Calu3 (cell line): ENCODE measurements at places on chromosomes 6 and 20. TPM values are rescaled to one million over a fixed set of nuclear protein-coding genes. Genes with fewer than 3 reads are reported as not detected.

EPB41L1 gene
- total RNA-seq: 121 and 184 TPM in 2 replicates

TMEM200A gene
- not detected in 2 replicates for total RNA-seq

CD93 gene
- not detected in 2 replicates for total RNA-seq

GRCh38 chr6:39476151-39476550 is 153.6 kb upstream of the KCNK16 start:
- no peak overlapping the region for H3K27ac ChIP-seq
- no peak overlapping the region for H3K4me3 ChIP-seq
- no peak for DNase-seq
- peaks cover 24% of the 10 kb centered on the region for H3K27me3 ChIP-seq
- H3K36me3 ChIP-seq: no peaks in the 10 kb centered on the region

- H3K4me3 ChIP-seq: no peak overlapping the region
- peaks cover 100% of the 10 kb centered on the region for H3K27me3 ChIP-seq
- DNase-seq: no peak
- H3K27ac ChIP-seq: no peak overlapping the region
- no peaks in the 10 kb centered on the region for H3K36me3 ChIP-seq
- peaks cover 9% of the 10 kb centered on the region for H3K4me1 ChIP-seq
These were observed 64.2 kb downstream of the RPP21 start for GRCh38 chr6:30409184-30409583.

DNA sequence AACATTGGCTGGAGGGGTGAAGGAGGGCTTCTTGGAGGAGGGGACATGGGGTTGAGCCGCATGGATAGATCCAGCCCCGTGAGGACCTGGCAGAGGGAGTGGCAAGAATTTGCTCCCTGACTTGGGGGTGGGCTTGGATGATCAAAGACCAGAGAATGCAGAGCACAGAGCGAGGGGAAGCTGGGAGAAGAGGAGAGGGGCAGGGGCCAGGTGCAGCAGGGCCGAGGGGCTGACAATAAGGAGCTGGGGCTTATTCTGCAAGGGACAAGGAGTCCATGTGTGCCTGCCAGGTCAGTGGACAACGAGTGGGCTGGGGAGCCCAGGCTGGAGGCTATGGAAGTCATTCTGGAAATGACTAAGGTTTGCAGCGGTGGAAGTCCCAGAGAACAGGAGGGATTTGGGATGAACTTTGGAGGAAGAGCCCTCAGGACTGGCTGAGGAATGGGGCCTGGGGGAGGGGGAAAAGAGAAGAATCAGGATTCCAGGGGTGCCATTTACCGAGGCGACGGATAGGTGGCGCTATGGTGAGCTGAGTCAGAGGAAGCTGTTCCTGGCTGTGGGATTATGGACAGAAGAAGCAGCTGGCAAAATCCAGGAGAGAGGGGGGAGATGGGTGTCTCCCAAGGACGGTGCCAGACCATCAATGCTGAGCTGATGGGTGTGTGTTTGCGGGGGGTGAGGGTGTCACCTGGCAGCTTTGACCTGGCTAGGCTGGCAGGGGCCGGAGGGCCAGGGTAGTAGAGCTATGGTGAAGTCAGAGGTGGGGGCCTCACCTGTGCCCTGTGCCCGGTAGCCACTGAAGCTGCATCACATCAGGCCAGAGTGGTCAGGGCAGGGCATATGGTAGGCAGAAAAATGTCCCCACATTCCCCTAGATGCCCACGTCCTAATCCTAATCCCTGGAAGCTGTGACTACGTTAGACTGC is 7.8 kb downstream of the KCNG1 start:
- peak; percentile 84 for DNase-seq
- H3K27ac ChIP-seq: no peak overlapping the region
- peaks cover 11% of the 10 kb centered on the region for H3K4me1 ChIP-seq
- peaks cover 26% of the 10 kb centered on the region for H3K27me3 ChIP-seq

DNA sequence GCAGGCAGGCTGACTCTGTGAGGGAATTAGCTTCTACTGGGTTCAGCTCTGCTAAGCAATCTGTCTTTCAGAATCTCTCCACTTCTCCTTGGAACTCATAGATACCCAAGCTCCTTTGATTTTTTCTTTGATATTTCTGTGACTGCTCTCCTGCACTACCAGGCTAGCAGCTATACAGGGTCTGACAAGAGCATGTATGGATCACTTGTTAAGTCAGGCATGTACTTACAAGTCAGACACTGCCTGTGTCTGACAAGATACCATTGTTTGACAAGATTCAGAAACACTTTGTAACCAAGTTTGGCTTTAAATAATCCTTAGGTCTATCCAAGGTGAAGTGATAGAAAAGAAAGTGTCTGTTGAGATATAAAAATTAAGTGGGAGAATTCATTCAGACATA is 79.5 kb downstream of the SESN1 start:
- no peak for DNase-seq
- H3K4me1 ChIP-seq: peaks cover 5% of the 10 kb centered on the region
- peaks cover 1% of the 10 kb centered on the region for H3K36me3 ChIP-seq
- no peaks in the 10 kb centered on the region for H3K27me3 ChIP-seq
- no peak overlapping the region for H3K27ac ChIP-seq

DNA sequence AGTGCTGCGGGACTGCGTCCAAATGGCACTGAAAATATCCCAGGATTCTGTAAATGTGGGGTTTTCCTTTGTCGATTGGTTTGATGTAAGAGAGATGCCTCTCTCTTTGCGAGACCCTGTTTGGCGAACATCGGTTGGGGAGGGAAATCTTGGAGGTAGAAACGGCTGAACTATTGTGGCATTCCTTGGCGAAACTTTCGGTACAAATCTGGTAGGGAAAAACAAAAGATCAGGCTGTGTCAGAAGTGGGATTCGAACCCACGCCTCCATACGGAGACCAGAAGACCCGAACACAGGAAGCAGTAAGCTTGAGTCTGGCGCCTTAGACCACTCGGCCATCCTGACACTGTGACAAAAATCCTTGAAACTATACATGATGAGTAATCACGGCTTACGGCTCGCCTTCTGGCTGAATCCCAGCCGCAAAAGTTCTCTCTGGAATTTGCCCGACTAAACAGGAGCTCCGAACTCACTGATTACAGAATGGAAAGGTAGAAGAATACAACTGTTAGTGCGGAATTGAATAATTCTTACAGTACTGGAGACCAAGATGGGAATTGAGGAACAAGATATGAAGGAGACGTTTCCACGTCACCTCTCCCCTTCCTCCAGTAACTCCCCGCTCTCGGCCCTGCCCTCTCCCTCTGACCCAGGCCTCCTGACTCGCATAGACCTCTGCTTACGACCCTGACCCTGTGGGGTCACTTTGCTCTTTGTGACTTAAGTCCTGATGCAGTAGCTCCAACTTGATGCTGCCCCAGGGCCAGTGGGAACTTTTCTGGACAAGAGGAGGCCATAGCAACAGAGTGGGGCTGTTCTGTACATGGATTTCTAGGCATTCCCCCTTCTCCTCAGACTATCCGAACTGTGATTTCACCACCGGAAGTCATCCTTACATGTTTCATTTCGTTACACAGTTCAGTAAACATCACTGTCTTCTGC is 132.8 kb upstream of the ZNF184 start:
- H3K4me1 ChIP-seq: peaks cover 28% of the 10 kb centered on the region
- peak; percentile 86 for DNase-seq
- peak overlapping the region; percentile 77 for H3K4me3 ChIP-seq
- H3K27ac ChIP-seq: peak overlapping the region; percentile 91
- H3K27me3 ChIP-seq: no peaks in the 10 kb centered on the region

DNA sequence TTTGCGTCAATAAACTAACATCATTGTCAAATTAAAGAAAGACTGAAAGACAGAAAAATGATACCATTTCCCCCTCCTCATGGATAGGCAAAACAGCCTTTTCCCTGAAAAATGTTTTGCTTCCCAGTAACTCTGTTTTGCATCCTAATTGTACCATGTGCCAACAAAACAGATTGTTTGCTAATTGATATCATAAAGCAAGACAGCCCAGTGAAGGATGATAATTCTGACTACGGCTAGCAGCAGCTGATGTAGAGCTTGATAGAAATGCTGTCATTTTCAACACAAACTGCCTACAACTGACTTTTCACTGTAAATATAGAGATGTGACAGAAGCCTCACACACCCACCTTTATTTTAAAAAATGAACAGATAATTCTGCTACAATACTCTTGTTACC is 1061.6 kb downstream of the HACE1 start:
- H3K27ac ChIP-seq: no peak overlapping the region
- H3K4me3 ChIP-seq: no peak overlapping the region
- no peaks in the 10 kb centered on the region for H3K4me1 ChIP-seq

DNA sequence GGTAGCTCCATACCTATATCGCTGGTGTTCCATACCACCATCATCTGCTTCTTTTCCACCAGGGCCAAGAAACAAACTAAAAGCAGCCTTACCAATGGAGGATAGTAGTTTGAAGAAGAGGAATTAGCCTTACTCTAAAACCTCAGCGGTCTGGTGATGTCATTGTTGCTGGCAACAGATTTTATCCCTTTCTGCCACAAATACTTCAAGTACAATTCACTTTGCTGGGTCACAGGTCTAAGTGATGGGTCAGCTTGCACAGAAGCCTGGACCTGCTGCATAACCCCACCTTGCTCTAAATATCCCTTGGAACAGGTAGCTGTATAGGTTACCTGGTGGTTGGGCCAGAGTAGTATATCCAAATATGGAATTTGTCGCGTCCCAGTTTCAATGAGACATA is 53.2 kb upstream of the THEMIS start:
- H3K27me3 ChIP-seq: no peaks in the 10 kb centered on the region
- no peak overlapping the region for H3K4me3 ChIP-seq

DNA sequence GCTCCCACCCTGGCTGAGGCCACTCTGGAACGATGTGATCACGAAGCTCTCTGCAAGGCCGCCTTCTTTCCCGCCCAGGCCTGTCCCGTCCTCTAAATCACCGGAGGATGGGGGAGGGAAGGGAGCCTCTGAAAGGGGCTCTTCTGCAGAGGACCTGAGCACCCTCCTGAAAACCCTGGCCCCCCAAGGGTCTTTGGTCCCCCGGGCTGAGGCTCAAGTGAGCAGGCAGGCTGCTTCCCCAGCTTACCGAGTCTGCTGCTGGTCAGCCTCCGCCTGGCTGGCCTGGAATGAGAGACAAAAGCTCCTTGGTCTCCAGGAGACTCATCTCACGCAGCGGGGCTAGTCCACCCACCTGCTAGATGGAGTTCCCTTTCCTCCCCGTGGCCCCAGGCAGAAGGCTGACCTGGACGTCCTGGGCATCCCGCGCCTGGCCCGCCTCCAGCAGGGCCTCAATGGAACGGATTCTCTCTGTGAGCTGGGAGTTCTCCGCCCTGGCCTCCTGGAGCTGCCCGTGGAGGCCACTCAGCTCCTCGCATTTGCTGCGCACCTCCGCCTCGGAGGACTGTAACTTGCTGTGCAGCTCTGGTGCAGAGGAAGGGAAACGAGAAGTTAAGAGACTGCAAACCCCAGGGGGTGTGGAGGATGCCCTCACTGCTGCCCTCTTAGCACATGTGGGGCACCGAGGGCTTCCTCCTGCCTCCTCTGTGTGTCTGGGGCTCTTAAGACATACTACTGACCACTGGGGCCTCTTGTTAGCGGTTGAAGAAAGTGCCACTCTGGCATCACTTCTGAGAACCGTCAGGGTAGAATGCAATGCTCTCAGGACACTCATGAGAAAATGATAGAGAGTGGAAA is 54.7 kb downstream of the RRBP1 start:
- DNase-seq: no peak
- H3K36me3 ChIP-seq: peaks cover 15% of the 10 kb centered on the region
- H3K27me3 ChIP-seq: no peaks in the 10 kb centered on the region
- H3K4me1 ChIP-seq: no peaks in the 10 kb centered on the region
- H3K4me3 ChIP-seq: no peak overlapping the region

- no peaks in the 10 kb centered on the region for H3K27me3 ChIP-seq
- DNase-seq: peak; percentile 53
- H3K36me3 ChIP-seq: peaks cover 23% of the 10 kb centered on the region
- H3K4me1 ChIP-seq: no peaks in the 10 kb centered on the region
These were observed 181.2 kb upstream of the SHLD1 start for GRCh38 chr20:5569021-5569420.

DNA sequence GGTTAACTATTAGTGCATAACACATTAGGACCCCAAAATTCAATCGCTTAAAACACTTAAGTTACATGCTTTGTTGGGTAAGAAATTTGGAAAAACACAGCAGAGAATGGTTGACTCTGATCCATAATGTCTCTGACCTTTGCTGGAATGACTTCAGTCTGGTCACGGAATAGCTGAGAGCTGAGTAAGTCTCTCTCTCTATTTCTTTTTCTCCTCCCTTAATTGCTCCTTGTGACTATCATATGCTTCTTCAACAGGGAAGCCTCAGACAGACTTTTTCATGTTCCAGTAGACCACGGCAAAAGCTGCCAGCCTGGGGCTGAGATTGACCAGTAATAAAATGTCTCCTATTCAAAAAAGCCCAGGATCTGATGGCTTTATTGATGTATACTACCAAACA is 4.8 kb downstream of the OR12D1 start:
- H3K27me3 ChIP-seq: no peaks in the 10 kb centered on the region
- H3K27ac ChIP-seq: no peak overlapping the region
- H3K4me3 ChIP-seq: no peak overlapping the region

DNA sequence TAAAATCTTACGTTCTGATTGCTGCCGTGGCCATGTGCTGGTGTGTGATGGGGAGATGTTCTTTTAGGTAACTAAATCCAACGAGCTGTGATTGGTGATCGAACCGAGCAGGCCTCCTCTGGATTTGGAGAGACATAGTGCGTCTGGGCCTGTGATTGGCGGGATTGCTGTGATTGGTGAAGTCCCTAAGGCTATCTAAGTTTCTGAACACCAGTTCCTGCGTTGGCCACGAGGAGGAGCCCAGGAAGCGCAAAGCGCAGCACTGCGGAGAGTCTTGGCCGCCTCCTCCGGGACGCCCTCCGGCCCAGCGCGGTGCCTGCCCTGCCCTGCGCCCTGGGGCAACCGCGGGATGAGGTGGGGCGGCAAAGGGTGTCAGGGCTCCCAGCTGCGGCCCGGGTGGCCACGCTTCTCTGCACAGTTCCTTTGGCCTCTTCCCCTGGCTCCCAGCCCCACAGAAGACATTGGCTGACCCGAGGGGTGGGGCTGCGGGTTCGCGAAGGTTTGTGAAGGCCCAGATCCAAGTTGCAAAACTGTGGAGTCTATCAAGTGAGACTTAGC is 33.0 kb downstream of the HNF4A start:
- peaks cover 10% of the 10 kb centered on the region for H3K36me3 ChIP-seq
- H3K4me1 ChIP-seq: peaks cover 14% of the 10 kb centered on the region
- H3K27me3 ChIP-seq: no peaks in the 10 kb centered on the region
- H3K27ac ChIP-seq: no peak overlapping the region
- peak; percentile 87 for DNase-seq

DNA sequence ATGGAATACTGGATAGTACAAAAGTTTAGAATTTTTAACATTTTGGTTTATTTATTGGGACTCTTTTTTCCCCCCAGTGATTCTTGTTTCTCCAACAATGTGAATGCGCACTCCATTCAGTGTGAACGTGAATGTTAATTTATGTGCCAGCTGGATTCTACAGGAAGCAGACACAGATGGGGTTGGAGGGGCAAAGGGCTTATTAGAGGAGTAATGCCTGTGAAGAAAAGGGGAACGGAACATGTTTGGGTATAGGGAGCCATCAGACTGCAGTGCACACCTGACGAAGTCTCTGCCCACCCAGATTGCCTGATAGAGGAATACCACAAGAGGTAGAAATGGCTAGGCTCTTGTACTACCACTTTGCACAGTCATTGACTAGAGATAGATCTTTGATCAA is 48.2 kb downstream of the PTPRA start:
- H3K4me1 ChIP-seq: peaks cover 19% of the 10 kb centered on the region
- no peak overlapping the region for H3K4me3 ChIP-seq
- H3K27ac ChIP-seq: no peak overlapping the region
